ENCODE measurements at places on chromosomes 12 and 14. TPM values are rescaled to one million over a fixed set of nuclear protein-coding genes. Genes with fewer than 3 reads are reported as not detected.

ACSS3 gene
- total RNA-seq, result 32.5 TPM

DNA sequence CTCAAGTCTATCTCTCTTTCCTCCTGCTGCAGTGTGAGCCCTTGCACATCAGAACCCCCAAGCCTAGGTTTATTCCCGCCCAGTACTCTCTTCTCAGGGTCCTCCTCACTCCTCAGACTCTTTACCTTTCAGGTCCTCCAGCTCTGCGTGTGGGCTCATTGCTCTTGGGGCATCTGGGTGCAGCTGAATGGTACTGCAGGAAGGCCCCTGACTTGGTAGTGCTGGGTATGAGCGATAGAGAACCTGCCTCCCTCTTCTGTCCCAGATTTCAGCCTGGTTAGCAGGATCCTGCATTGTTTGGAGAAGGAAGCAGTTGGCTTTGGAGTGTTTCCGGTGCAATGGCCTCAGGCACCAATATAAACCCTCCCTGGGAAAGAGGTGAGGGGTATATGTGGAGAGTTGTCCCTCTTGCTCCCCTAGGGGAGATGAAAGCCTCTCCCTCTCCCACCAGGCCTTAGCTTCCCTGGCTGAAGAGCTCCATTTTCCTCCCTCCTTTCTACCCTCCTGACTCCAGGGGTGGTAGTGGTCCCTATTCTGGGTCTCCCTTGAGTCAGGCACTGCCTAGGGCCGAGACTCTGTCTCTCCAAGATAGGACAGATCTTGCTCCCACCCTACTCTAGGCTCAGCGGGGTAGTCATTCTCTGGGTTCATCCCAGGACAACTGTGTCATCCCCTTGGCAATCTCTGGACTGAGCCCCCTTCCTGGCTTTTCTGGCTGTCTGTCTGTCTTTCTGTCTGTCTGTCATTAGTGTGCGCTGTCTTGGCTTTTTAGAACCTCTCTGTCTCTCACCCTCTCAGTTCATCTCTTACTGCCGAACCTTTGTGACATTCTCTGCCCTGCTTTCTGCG is 3.8 kb downstream of the LRP1 start:
- H3K27me3 ChIP-seq, result no peaks in the 10 kb centered on the region
- peaks cover 38% of the 10 kb centered on the region for H3K4me1 ChIP-seq
- peak overlapping the region; percentile 72 for H3K4me3 ChIP-seq
- no peaks in the 10 kb centered on the region for H3K36me3 ChIP-seq
- no peak for DNase-seq

GRCh38 chr12:69569236-69569635 is 16.0 kb upstream of the CCT2 start:
- H3K27ac ChIP-seq, result no peak overlapping the region
- H3K27me3 ChIP-seq, result no peaks in the 10 kb centered on the region
- no peak overlapping the region for H3K4me3 ChIP-seq
- no peak for DNase-seq

DNA sequence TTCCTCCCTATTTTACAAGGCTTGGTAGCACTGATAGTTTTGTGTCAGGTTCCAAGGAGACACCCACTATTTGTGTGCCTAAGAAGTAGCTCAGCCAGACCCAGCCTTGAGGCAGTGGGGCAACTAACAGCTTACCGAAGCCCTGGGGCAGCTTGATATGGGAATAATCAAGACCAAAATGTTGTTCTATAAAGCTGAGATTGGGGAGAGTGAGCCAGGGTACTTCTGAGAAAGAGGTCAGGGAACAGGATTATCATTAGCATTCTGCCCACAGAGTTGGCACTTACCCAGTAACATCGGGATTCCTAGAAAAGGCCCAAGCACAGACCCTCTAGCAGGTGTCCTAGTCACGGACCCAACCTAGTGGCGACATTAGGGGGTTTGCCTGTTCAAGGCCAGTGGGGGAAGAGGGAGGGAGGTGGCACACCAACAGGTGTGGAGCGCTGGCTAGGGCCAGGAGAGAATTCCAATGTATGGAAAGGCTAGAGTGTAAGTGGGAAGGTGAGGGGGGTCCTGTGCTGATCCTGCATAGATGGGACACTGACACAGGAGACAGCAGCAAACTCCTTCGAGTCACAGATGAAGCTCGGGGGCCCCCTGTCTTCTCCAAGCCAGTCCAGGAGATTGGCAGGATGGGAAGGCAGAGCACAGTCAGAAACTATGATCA is 4.9 kb downstream of the PPP1R3E start:
- H3K4me1 ChIP-seq, result peaks cover 48% of the 10 kb centered on the region
- no peak for DNase-seq
- H3K4me3 ChIP-seq, result no peak overlapping the region
- H3K27me3 ChIP-seq, result no peaks in the 10 kb centered on the region
- no peak overlapping the region for H3K27ac ChIP-seq
